ENCODE measurements at places on chromosomes 2 and 18. TPM values are rescaled to one million over a fixed set of nuclear protein-coding genes. Genes with fewer than 3 reads are reported as not detected.

DNA sequence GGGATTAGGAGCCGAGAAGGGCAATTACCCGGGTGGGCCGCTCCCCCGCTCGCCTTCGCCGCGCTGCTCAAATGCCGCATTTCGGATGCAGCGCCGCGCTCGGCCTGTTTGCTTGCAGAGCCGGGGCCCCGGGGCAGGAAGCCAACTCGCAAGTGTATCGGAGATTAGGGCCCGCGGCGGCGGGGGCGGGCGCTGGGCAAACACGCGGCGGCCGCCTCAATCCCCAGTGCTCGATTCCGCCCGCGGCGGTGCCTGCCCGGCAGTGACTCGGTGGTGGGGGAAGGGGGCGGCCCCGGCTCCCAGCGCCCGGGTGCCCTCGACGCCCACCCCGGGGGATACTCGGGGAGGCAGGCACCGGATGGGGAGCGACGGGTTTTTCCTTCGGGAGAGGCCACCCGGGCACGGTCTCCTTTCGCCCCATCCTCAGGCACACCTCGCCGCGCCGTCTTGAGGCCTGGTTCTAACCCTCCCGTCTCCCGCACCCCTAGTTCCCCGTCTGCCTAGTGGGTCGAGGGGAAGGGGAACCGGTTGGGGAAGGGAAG, 26.6 kb upstream of the NOTO start:
- DNase-seq = peak; percentile 66

DNA sequence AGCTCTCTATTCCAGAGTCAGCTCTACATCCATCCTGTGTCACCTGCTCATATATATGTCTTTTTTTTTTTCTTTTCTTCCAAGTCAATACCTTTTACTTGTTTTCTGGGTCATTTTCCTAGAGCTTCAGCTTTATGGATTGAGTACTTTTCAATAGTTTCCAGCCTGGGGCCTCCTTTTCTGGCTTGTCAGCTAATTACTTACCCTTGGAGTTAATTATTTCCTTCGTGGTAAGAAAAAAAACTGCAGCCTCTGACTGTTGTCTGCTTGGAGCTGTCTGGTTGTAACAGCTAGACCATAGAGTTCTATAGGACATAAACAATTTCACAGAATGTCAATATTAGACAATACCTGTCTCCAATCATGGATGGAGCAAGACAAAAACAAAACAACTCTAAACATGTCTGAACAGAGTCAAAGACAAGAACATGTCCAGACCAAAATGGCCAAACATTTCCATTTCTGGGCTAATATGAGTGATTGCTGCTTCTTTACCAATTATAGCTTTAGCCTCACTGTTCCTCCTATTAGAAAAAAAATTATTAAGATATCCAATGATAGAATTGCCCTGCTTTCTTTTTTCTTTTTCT, 643.1 kb downstream of the SLC4A3 start:
- DNase-seq = no peak

DNA sequence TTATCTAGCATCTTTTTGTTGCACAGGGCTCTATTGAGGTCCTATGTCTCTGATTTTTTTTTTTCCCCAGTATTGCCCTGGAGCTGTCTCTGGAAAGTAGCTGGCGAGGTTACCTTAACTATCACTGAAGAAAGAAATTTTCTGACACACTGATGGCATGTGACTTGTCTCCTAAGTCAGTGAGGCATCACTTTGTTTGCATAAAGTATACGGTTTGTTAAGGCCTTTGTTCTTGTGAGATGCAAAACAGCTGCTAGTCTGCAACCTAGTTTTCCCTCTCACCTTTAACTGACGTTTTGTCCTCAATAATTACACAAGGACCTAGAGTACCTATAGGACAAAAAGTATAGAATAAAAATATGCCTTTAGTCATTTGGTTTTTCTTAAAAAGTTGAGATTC, 41.8 kb downstream of the UBXN4 start:
- no peak for DNase-seq

GRCh38 chr2:225737556-225737955, 338.0 kb downstream of the NYAP2 start:
- no peak for DNase-seq

DNA sequence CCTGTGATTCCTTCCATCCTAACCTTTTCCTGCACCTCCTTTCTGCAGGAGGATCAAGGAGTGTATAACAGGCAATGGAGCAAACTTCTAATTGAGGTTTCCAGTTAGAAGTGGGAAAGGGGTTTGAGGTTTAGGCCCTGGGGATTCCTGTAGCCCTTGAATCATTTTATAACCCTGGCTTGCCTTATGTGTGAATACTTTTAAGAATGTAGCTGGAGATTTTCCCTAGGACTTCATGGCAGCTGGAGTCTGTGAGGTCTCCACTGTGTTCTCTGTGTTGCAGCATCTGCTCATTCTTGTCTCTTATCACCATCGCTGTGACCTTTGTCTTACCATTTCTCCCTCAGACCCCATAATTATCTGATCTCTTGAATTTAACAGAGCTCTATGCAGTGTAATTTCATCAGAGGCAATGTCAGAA, 370.2 kb upstream of the SLC14A2 start:
- DNase-seq = no peak

DNA sequence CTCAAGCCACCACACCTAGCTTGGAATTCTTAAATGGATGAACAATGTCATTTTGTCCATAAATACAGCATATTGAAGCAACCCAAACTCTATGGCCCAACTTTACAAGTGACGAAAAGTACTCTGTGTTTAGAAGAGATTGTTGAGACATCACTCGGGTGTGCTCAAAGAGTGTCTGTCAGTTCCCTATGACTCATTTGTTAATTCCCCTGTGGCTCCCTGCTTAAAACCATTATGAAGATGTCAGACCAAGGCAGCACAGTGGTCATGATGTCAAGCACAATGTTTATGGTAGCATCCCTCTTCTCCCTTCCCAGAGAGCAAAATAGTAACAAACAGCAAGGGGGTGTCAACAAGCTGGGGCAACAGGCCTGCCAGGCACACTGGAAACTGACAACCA, 3.0 kb downstream of the LYG1 start:
- DNase-seq = no peak

DNA sequence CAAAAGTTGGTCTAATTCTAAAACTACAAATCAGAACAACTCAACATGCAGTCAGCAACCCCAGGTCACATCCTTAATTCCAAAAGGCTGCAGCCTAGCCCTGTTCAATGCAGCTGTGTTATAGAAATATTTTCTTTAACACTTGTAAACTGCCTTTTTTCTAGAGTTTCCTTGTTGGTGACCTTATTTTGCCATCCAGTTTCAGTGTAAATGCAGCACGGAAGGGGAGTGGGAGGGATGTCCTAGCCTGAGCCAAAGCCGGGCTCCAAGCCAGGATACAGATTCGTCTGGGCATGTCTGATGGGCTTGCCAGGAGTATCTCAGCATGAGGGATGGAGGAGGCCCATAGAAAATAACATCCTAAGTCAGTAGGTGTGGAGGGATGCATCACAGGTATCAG, 17.7 kb upstream of the SP3 start:
- DNase-seq = no peak

GRCh38 chr18:73973972-73974371, 173.7 kb downstream of the FBXO15 start:
- no peak for DNase-seq

GRCh38 chr18:54950221-54950620, 9.0 kb downstream of the CCDC68 start:
- no peak for DNase-seq

- DNase-seq = no peak
These were observed 744.3 kb upstream of the ACVR2A start for GRCh38 chr2:147100406-147101035.

Gene ZNF532
- 6.6 TPM for total RNA-seq

Gene SOWAHC
- total RNA-seq = 0.16 TPM

Gene RAB12
- 23.7 TPM for total RNA-seq

Gene TMEM247
- not detected for total RNA-seq

Gene UGT1A8
- not detected for total RNA-seq
